NCI-H187 (cell line): ENCODE measurements at places on chromosomes 12 and 14.

DNA sequence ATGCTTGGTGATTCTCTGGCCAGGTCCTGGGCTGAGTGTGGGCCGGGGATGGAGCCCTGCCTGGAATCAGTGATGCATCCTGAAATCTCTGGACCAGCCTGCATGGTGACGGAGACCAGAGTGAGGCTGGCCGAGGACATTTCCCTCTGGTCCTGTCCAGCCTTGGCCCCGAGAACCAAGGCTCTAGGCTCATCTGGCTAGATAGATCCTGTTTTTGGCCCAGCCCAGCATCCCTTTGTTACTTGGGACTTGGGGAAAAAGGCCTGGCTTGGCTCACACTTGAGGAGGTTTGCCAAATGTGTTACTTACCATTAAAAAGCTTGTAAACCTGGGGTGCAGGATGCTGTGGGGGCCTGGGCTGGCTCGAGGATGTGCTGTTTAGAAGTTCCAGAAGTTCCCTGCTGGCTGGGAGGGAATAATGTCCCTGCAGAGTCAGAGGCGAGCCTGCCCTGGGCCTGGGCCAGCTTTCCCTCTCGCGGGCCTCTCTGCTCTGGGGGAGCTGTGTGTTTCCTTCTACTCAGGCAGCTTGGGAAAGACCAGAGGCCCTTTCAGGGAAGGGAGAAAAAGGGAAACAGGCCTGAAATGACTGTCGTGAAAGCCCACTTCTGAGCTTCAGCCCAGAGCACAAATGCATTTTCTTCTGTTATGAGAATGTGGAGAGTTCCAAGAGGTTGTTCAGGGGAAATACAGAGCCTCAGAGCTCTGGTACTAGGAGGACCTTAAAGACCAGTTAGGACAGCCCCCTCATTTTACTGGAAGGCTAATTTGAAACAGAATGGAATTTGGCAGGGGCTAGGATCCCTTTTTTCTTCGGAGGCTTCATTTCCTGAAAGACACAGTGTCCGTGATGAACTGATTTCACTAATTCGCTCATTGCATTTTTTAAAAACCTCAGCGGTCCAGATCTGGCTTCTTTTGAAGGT, 47.2 kb upstream of the CTDSP2 start:
- no peak for DNase-seq

GRCh38 chr12:78430551-78430950, 434.0 kb upstream of the SYT1 start:
- DNase-seq, result no peak

GRCh38 chr14:64554556-64554955, 4.8 kb downstream of the PPP1R36 start:
- DNase-seq, result no peak

GRCh38 chr12:12327802-12328201, 22.2 kb downstream of the MANSC1 start:
- DNase-seq, result no peak

GRCh38 chr14:105487986-105488777, 1.5 kb downstream of the CRIP1 start:
- no peak for DNase-seq

DNA sequence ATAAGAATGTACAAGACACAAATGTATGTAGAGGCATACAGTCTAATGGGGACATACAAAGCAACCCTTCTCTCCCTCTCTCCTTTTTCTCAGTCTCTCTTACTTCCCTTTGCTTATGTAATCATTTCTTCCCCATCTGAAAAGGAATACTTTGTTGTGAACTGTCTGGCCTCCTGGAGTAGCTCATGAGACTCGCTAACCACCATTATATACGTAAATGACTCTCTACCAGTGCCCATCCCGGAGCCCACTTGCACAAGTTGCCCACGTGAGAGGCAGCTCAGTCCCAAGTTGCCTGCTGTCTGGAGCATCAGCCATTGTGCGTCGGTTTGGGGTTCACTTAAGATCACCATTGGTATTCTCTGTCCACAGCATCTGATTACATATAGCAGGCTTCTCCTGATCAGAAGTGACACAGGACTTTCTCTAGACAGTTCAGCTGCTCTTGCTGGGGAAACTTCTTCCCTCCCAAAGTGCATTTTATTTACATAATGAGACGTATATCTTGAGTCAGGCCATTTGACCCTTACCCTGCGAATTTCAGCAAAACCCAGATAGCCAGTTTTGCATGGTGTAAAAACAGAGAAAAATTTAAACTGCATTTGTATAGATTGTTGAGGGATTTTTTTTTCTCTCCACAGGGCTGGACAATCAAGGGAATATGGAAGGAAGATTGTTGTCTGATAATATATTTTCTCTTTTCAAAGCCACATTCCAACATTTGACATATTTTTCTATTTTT, 220.7 kb upstream of the EGLN3 start:
- DNase-seq, result no peak

- DNase-seq, result no peak
These were observed 76.2 kb downstream of the PDZRN4 start for GRCh38 chr12:41264281-41264680.

DNA sequence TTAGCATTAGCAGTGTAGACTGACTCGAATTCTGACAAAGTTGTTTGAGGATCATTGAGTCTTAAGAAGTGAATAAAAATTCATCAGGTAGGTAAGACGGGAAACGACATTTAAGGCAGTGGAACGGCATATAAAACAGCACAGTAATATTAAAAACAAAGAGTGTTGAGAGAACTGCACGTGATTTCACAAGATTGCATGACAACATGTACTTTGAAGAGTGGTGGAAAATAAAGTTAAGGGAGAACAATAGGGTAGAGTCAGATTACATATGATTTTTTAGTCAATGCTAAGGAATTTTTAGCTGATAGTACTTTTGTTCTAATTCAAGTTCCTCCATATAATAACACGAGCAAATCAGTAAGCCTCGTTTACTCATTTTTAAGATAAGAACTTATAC, 115.4 kb downstream of the SOX5 start:
- DNase-seq, result no peak

- no peak for DNase-seq
These were observed 297.4 kb downstream of the GLT1D1 start for GRCh38 chr12:129150721-129151120.

- DNase-seq, result no peak
These were observed 851 bp downstream of the HSP90B1 start for GRCh38 chr12:103930787-103931735.

GRCh38 chr14:89669193-89669592, 252.2 kb upstream of the FOXN3 start:
- no peak for DNase-seq

DNA sequence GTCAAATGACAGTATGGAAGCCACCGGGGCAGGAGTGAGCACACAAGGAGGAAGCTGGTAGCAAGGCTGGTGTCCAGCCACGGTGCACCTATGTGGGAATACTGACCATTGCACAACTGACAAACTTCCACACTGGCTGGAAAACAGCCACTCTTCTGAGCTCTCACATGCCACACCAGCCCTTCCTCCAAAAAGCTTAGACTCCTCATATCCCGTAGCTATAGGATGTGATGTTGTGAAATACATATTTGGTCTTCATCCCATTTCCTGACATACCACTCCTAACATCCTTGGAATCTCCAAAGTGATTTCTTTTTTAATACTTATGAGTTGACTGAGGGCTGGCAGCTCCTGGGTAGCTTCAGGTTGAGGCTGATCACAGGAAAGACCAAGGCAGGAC, 103.6 kb downstream of the NTF3 start:
- DNase-seq, result no peak

GRCh38 chr14:21724090-21724973, 50.7 kb upstream of the OR4E1 start:
- DNase-seq, result no peak

DNA sequence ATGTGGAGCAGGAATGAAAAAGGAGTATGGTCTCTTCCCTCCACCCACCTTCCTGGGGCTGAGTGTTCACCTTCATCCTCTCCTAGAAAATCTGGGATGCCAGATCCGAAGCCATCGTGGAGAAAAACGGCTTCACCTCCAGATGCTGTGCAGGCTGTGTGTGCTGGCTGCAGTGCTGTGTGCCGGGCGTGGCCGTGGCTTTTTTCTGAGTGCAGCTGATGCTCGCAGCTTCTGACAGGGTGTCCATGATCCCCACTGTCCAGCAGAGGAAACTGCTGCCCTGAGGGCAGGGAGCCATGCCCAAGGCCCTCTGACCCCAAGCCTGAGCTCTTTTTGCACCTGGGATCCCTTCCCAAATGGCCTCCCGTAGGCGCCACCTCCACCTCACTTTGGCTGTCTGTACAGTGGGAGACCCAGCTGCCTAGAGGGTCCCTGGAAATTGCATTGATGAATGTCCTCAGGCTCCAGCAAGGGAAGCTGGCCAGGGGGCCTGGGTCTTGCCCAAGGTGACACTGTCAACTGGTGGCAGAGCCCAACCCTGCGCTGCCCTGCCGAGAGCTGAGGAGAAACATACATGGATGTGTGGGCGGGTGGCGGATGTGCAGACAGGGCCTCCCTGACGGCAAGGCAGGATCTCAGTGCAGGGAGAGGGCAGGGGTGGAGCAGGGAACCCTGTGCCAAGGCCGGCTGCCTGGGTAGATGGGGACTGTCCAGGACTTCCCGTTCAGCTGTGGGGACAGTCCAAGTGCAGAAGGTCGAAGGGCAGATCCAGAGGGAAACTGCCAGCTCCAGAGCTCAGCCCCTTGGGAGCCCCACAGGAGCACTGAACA, 53.3 kb downstream of the BEGAIN start:
- no peak for DNase-seq

DNA sequence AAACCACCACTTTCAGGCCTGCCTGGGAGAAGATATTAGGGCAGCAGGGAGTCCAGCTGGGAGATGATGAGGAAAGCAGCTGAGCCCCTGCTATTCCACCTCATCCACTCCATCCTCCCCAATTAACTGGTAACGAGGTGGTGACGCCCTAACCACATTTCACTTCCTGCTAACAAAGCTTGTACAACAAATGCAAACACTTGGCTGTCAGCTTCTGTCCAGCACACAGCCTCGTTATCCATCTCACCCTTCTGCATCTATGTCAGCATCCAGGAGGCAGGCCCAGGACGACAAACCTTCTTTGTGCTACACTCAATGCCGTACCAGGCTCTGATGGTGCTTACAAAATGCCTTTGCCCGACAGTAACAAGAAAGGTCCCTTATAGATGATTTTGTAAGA, 225.4 kb downstream of the APAF1 start:
- DNase-seq, result no peak

- DNase-seq, result peak; percentile 63
These were observed 63.6 kb upstream of the DLK1 start for GRCh38 chr14:100662879-100663760.

- DNase-seq, result no peak
These were observed 45.0 kb upstream of the IQSEC3 start for GRCh38 chr12:21301-22189.

DNA sequence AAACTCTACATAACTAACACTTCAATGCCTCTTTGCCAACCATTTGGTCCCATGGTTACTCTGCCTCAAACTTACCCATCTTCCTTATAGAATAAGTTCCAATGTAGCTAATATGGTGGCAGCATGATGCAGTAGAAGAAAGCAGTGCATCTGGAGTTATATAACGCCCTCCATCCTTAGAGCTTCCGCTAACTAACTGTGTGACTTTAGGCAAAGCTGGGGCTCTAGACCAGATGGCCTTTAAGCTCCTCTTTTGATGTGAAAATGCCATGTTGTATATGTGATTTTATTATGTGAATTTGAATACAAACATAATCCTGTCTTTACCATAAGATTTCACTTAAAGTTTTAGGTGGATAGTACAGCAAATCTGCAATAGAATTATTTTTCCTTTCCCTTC, 6.1 kb downstream of the ABCD2 start:
- DNase-seq, result no peak

DNA sequence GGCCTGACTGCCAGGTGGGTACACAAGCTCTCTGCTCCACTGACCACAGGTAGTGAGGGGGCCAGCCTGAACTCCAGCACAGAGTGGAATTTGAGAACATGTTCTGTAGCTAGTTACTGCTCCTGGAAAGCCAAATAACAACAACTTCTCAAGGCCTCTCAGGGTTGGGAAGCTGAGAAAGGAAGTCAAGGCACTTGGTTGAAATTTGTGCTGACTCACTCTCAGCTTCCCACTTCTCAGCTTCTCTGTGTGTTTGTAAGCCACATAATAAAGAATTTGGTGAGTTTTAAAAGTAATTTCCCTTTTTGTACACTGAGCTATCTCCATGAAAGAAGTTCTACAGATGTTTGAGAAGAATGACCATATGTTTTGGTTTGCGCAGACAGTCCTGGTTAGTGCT, 234.9 kb downstream of the KTN1 start:
- no peak for DNase-seq

DNA sequence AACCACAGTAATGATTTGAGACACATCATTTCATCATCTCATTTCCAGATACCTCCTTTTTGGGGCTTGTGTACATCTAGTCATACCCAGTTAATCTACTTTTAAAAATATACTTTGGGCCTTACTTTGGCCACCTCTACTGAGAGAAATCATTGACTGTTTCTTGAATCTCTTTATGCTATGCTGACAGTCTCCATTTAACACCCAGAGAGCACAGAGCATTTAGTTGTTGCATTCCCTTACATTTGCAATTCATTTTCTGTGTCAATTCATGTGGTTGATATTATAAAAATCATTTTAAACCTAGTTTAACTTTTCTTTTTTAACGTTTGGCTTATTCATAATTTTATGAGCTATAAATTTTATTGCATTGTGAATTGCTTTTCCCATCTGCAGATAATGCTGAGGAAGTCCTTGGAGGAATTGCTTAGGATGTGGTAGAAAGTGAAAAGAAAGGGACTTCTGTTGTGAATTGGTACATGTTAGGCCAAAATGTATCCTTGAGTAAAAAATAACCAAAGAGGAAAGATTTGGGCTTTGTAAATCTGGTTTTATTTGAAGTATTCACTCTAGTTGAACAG, 17.0 kb upstream of the SLC15A5 start:
- DNase-seq, result no peak

- DNase-seq, result no peak
These were observed 153.9 kb upstream of the AVPR1A start for GRCh38 chr12:63304887-63305316.

GRCh38 chr14:24911324-24912109, 138.4 kb downstream of the STXBP6 start:
- no peak for DNase-seq

- no peak for DNase-seq
These were observed 110.0 kb downstream of the EFCAB11 start for GRCh38 chr14:89844508-89844907.

DNA sequence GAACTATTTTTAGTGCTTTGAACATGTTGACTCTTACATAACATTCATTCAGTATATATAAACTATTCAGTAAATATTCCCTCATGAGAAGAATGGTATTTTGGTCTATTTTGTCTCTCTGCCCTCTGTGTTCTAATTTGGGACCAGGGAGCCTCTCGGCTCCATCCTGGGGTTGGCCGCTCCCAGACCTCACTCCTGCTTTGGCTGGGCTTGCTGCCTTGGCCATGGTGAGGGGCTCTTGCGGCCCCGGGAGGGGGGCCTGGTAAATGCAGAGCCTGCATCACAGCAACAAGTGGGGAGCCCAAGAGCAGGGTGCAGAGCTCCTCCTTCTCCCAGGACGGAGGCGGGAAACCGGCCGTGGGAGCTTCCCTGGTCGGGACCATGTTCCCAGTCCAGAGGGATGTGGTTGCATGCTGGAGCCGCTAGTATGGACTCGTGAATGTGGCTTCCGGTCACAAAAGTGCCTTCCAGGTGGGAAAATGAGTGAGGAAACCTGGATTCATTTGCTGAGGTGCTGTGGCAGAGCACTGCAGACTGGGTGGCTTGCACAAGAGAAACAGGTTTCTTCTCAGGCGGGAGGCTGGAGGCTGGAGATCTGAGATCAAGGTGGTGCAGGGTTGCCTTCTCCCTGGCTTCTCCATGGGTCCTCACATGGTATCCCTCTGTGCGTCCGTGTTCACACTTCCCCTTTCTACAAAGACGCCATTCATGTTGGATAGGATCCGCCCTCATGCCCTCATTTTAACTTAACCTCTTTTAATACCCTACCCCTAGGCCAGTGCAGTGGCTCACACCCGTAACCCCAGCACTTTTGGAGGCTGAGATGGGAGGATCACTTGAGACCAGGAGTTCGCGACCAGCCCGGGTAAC, 250.2 kb downstream of the CACNA1C start:
- DNase-seq, result no peak
